ENCODE measurements at places on chromosomes 12 and 14.

DNA sequence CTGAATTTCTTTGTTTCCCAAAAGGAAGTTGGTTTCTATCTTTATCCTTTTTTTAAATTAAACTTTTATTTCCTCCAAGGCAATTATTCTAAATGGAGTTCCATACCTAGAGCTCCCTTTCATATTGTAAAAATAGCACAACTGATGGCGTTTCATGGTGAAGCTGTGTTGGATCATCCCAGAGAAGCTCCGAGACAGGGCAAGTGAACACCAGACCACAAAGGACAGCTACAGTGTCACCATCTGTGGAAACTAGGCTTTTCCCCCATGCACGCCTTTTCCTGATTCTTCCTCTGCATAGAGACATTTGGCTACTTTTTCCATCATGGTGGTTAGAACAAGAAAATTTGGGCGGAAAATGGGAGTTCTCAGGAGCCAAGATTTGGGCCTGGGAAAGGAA, 12.7 kb downstream of the TPCN1 start:
- no peak for DNase-seq

DNA sequence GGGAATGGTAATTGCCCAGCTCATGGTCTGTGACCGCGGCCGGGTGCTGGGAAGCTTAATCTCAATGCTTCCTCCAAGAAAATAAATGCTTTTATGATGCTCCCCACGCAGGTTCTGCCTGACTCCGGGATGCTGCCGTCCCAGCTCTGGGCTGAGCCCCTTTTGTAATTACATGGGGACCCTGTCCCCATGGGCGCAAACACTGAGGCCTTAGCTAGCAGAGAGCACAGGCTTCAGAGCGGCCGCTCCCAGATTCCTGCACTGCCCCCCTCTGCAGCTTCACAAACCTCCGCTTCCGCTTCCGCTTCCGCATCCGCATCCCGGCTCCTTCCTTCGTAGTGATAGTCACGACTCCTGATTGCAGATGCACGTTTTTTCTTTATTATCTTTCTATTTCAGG, 129.5 kb downstream of the KIF26A start:
- DNase-seq: no peak

DNA sequence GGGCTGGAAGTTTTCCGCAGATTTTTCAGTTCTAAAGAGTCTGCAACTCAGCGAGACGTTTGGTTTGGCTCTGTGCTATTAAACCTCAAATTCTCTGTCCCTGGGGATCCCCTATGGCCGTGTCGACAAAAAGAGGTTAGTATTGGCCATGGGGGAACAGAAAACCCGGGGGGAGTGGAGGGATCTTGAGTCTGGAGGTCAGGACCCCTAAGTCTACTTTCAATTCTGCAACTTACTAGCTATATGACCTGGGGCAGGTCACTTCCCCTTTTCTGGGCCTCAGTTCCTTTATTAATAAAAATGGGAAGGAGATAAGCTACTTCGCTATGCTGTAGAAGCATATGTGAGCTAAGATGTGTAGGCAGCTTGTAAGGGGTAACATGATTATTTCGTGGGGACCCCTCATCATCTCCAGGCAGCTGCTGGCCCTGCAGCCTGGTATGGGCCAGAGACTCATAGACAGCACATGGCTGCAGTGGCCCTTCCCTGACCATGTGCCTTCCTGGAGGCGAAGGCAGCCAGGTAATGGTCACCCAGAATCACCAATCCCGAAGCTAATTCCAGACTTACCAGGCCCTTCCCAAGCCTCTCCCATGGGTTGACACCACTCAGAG, 8.6 kb downstream of the ASB2 start:
- DNase-seq: no peak

DNA sequence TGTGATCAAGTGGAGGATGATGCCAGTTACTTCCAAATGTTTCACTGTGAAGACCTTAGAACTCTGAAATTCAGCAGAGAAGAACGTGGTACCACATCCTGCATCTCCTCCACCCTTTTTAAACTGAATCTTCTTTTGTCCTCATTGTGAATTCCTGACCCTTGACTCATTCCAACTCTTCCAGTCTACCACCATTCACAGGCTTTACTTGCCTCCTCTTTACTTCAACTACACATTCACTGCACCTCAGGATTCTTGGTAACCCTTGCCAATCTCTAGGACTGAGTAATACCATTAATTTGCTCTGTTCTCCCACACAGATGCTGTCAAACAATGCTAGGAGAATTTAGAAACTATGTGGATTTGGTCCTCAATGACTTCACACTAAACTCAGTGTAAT, 37.3 kb downstream of the PPP1R12A start:
- no peak for DNase-seq

GRCh38 chr14:52755607-52756316, 25.8 kb downstream of the STYX start:
- no peak for DNase-seq

DNA sequence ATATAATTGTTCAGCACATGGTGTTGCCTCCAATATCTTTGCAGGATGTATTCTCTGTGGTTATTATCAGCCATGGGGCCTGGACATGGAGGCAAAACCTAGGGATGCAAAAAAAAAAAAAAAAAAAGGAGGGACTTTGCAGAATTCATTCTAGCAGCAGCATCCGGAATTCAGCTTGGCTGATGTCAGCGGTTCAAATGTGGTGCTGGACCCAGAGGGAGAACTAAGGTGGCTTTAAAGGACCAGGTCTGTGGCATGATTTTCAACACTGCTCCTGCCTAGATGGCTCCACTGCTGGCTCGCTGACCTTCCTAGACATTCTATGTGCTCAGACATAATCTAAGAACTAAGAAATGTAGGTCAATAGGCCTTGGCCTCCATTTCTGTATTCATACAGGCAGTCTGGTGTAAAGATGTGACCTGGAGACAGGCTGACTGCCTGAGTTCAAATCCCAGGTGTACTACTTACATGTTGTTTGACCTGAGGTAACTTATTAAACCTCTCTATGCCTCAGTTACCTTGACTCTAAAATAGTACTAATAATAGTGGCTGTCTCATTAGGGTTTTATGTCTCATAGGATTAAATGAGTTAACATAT, 108.6 kb downstream of the PPM1A start:
- no peak for DNase-seq

DNA sequence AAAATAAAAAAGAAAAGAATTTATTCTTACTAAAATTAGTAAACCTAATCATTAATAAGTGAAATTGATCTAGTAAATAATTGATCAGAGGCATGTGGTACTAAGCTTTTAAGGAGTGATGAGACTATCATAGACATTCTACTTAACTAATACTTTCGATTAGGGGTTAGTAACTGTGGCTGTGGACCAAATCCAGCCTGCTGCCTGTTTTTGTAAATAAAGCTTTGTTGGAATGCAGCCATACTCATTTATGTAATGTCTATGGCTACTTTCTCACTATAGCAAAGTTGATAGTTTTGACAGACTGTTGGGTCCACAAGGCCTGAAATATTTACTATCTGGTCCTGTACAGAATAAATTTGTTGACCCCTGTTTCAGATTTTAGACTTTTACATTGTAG, 63.2 kb downstream of the PLEKHA5 start:
- no peak for DNase-seq

DNA sequence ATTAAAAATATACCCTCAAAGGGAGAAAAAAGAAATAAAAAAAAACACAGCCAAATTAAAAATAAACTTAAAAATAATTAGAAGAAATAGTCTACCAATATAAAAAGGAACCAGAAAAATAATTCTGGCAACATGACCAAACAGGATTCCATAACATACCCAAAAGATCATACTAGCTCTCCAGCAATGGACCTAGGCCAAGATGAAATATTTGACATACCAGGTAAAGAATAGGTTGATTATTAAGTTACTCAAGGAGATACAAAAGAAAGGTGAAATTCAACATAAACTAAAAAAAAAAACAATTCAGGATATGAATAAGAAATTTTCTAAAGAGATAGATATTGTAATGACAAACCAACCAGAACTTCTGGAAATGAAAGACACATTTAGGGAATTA, 121.3 kb upstream of the SCAF11 start:
- no peak for DNase-seq

DNA sequence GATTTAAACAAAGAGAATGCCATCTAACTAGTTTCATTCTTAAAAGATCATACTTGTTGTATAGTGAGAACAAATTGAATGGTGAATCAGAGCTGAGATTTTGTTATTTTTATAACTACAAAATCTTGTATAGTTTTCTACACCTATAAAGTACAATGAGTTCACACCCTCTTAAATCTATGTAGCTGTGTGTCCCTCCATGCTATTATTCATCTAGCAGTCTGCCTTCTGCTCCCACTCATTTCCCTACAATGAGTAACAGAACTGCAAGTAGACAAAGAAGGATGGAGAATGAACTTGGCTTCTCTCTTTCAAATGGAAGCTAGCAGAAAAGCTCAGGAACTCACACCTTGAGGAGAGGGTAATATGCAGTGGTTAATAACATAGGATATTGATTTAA, 7.1 kb downstream of the IFNG-AS1 start:
- no peak for DNase-seq

DNA sequence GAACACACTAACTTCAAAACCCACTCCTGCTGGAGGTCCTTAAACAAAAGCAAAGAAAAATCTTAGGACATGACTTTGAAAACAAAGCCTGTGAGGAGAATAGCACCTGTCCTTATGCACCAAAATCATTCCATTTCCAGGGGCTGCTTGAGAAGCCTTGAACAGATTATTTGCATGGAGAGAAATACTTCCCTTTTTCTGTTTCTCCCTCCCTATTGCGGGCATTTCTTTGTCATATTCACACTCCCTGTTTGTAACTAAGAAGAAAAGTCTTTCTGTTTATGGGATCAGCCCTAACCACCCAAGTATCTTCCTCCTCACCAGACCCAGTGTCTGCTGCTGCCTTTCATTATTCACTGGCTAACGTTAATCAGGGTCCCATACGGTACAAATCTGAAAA, 218.8 kb downstream of the DPF3 start:
- DNase-seq: no peak

DNA sequence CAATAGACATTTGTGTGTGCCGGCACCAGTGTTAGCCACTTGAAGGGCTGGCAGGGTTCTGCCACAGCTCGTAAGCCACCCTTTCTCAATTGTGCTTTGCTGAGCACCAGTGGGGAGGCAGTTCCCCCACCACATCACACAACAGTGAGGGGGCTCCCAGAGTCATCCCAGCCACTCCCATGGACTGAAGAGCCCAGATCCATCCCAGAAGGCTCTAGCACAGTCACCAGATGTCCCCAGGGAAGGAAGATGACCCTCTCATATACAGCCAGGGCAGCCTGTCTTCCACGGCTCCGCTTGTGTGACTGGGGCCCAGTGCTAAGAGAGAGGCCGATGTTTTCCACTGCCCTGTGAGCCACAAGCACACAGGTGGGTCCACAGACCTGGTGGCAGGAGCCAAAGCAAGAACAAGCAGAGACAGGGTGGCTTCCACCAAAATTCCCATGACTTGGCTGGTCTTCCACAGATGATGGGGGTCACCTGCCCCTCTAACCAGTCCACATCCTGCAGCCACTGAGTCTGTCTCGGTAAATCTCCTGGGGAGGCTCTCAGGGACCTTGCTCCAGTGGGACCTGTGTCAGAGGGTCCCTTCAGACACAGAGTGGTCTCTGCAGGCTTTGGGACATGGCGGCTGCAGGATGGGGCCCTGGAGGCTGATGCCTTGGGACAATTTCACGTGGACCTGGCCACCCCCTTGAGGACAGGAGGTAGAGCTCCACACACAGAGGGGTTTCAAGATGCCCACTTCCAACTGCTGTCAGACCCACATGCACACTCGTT, 71.9 kb upstream of the DDX11 start:
- no peak for DNase-seq

DNA sequence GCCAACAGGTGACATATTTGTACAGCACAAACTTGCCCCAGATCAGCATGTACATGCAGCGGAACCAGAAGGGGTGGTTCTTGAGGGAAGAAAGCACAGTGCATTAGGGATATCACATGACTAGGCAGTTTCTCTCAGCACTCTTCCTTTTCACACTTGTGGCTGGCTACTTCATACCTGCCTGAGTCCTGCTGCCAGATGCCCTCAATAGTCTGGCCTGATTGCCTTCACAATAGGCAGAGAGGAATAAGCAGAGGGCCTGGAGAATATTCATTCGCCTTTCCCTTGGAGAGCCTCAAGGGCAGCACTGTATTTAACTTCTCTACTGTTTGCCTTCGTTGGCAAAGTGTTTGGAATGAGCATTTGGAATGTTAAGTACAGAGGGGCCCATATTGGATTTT, 7.9 kb downstream of the EMG1 start:
- no peak for DNase-seq

DNA sequence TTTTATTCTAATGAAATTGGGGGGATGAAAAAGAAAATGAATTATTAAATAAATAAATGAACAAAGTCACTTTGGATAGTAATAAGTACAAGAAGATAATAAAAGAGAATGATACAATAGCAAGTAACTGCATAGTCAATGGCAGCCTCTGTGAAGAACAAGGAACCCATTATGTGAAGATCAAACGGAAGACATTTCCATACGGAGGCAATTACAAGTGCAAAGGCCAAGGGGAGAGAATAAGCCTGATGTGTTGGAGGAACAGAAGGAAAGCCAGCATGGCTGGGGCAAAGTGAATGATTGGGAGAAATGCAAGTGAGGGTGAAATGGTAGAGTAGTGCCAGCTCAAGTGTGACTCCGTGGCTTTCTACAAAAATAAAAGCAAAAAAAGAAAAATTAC, 43.9 kb upstream of the CHPT1 start:
- no peak for DNase-seq

- DNase-seq: no peak
Measured at GRCh38 chr14:69808919-69809808, 12.1 kb upstream of the SLC10A1 start.

DNA sequence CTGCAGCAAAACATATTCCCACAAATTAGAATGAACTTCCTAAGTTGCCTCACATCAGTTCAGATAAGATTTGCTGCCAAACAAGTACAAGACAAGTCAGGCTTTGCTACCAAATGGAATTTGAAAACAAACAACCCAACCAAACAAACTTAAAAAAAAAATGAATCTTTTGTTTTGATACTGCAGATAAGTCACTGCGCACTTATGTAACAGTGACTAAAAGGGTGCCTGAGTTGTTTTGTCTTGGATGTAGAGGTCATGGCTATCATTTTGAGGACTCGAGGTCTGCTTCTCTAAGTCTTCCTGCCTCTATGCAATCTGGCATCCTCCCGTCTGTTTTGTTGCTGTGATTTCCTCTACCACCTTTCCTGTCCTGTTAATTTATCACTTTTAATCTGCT, 11.1 kb upstream of the EPS8 start:
- DNase-seq: no peak

DNA sequence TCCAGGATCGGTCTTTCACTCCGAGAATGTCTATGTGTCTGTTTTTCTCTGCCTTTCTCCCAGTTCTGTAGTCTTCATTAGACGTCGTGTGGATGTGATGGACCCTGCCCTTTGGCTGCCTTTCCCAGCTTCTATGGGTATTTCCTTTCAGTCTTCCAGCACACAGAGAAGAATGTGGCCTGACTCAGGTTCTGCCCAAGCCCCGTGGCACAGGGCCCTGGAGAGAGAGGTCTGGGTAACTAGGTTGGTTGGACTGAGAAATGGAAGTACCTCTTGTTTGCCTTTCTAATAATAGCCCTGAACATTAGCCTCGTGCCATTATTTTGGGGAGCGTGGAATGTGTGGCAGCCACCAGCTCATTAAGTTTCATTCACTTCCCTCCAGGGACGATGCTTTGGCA, 3.8 kb downstream of the FOXJ2 start:
- no peak for DNase-seq
